ENCODE measurements at places on chromosomes 7 and 10.

DNA sequence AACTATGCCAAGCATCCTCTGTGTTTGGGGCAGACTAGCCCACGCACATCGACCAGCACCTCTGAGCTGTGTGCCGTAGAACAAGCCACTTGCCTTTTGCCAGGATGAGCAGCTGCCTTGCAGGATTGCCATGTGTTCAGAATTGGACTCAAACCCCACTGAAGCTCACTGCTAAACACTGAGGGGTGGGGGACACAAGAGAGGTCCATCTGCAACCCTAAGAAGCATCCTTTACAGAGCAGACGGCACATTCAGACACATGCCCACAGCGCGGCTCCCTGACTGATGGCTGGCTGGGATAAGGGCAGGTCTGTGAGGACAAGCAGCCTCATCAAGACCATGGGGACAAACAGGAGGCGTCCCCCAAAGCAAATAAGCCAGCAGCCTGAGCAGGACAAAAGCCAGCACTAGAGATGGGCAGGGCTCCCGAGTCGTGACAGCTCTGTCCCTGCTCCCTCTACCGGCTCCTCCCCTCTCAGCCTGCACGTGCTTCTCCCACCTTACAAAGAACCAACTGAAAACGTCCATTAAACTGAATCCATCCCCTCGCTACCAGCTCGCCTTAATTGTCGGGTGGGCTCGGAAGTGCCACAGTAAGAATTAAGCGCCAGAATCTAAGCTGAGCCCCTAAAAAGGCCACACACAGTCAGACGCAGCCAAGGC lies 114.2 kb downstream of the PRKAG2 start:
- DNase-seq, result no peak

DNA sequence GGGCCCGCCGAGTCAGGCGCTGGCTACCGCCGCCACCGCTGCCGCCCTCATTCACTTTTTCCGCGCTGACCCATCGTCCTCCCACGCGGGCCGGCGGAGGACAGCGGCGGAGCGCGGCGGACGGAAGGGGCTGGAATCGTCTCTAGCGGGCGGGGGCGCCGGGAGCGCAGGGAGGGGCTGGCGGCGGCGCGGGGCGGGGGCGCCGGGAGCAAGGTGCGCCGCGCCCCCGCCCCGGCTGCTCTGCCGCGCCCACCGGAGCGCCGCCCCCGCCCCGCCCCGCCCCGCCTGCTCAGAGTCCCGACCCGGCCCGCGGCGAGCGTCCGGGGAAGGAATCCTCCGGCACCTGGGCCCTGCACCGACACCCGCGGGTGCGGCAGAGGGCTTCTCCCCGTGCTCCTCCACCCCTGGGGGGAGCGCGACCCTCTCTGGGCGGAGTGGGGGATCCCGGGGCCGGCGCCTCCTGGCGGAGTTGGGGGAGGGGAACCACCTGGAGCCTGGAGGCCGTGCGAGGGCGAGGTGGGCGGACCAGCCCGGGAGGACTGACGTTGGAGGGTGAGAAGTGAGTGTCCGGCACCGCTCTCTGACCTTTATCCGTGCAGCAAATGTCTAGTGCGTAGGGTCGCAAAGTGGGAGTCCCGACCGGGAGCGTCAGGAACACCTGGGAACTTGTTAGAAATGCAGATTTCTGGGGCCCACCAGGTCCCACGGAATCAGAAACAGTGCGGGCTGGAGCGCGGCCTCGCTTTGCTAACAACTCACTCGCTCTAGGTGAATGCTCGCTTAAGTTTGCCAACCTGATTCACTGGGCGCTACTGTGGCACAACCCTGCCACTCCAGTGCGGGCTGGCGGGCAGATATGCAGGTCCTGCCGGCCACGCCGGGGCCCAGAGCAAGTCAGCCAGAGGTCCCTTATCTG lies at the start of gene COBL:
COBL (minus strand) TSS at position 144 of the 916 bp plus-strand sequence. CDS start 176 bp downstream, outside the sequence.
- DNase-seq, result no peak

- no peak for DNase-seq
Observed at GRCh38 chr7:20153567-20153966, 63.6 kb downstream of the MACC1 start.

- no peak for DNase-seq
Observed at GRCh38 chr10:76436981-76437380, 1005.6 kb downstream of the LRMDA start.

GRCh38 chr7:15284396-15284795 lies 277.4 kb downstream of the AGMO start:
- DNase-seq, result no peak

- no peak for DNase-seq
Observed at GRCh38 chr7:117766913-117767312, 106.3 kb downstream of the CTTNBP2 start.

DNA sequence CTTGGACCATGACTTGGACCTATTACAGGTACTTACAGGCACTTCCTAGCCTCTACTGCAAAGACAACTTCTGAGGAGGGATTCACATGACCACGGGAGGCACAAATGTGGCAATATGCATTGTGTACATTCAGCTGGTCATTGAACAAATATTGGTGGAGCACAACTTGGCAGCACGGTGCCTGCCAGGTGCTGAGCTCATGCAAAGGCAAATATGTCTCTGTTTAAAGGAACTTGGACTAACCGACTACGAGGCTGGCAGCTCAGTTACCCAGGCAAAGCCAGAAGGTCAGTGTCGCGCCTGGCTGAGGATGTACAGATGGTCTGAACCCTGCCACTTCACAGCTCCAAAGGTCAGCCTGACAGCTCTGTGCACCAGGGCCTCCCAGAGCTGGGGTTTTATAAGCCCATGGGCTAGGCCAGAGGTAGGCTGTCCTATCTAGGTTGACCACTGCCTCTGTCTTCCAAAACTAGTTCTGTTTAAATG lies 6.1 kb downstream of the DENND11 start:
- DNase-seq, result no peak

DNA sequence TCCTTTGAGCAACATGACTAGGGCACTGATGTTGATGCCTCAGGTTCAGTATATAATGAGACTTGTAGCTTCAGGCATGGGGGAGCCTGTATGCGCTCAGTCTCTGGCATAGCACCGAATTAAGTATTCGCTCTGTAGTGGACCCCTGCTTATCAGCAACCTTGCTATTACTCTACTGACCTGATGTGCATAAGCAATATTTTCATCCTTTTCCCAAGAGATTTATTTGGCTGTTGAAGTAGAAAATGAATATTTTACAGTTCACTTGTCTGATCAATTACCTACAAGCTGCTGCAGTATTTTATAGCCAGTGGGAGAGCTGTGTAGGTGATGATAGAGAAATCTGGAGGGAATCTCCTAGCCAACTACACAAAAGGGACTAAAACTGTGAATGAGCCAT lies 781.6 kb upstream of the PHF14 start:
- no peak for DNase-seq

GRCh38 chr10:75099952-75100763 lies 11.3 kb upstream of the SAMD8 start:
- no peak for DNase-seq

DNA sequence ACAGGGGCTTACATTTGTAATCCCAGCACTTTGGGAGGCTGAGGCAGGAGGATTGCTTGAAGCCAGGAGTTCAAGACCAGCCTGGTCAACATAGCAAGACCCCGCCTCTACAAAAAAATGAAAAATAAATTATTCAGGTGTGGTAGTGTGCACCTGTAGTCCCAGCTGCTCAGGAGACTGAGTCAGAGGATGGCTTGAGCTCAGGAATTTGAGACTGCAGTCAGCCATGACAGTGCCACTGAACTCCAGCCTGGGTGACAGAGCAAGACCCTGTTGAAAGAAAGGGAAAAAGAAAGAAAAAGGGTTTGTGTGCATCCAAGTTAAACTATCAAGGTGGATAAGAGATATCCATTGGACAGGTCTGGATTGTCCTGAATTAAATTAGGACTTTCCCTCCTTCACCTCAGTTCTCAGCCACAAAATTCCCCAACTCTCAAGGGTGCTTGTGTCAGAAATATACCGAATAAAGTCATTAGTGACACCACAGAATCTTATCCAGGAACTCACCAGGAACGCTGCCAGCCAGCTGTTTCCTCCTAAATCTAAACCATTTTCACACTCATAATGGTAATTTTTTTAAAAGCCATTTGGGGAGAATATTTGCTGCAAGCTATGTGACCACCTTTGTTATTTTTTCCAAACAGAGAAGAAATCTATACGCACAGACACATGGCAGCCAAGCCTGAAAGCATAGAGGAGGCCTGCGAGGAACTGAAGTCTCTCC lies 12.0 kb downstream of the AFAP1L2 start:
- DNase-seq, result no peak

DNA sequence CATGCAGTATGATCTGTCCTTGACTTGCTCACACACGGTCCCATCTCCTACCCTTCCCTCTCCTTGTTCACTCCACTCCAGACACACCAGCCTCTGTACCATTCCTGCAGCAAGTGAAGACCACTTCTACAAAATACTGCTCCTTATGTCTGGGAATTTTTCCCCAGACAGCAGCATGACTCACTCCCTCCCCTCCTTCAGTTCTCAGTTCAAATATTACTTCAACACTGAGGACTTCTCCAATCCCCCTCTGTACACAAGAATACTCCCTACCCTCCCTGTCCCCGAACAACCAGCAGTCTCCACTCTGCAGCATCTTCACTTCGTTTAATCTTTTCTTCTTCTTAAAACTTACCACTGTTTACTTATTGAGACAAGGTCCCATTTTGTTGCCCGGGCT lies 474.0 kb downstream of the GPAM start:
- no peak for DNase-seq

DNA sequence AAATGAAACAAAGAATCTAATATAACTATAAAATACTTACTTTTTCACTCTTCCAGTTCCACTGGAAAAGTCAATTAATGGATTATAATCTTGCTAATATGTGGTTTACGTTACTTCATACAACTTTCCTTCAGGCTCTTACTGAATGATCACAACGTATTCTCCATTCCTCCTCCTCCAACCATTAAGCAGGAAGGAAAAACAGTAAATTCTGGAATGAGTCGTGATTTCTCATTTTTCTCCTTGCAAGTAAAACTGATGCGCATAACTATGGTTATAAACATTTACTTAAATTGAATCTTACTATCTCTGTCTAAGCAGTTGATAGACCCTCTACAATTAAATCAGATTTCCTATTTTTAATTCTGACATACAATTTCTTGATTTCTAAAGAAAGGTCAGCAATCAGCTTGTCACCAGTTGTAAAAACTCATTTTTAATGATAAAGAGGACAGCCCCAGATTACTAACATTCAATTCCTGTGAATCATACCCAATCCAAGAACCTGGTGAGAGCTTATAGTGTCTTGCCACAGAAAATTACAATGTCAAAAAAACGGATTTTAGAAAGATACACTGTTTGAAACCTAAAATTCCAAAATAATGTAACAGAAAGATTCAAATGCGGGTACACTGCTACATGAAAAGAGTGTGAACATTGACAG lies 64.3 kb downstream of the EZH2 start:
- DNase-seq, result no peak

GRCh38 chr10:4770801-4771553 lies 55.0 kb upstream of the AKR1E2 start:
- DNase-seq, result peak; percentile 4

- DNase-seq, result no peak
Observed at GRCh38 chr10:108631332-108631731, 1292.0 kb downstream of the XPNPEP1 start.

DNA sequence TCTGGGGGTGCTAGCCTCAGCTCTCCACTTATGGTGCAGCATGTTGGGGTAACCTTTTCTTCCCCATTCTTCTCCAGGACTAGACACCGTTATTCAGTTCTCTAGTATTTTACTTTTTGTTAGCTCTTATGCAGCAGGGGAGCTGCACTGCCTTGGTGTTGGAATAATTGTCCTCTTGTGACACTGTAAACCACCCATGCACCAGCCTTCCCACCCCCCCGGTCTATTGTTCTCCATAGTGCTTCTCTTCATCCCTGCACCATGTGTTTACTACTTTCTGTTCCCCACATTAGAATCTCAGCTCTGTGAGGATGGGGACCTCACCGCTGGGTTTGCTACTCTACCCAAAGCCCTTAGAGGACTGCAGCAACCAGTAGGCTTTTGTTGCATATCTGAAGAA lies 230.7 kb downstream of the RPS24 start:
- DNase-seq, result no peak

DNA sequence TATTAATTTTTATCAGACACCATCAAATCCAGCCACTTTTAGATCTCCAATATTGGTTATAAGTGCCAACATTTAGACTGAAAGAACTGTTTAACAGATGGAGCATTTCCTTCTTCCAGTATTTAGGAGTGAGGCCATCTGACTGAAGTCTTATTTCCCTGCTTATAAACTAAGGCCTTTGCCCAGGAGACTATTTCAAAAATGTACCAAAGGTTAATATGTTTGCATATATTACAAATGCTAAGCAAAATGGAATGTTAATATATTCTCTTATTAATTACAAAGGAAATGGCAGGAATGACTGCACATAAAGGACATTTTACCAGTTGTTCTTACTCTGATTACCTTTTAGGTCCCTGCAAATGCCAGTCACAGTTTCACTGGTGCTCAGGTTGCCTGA lies 238.9 kb upstream of the PLXNA4 start:
- no peak for DNase-seq

GRCh38 chr7:30349170-30349569 lies 64.8 kb downstream of the ZNRF2 start:
- DNase-seq, result no peak

- DNase-seq, result no peak
Observed at GRCh38 chr10:69630651-69631400, 779 bp downstream of the FAM241B start.

GRCh38 chr10:58465629-58466028 lies 47.0 kb upstream of the BICC1 start:
- DNase-seq, result no peak

GRCh38 chr10:88232029-88232895 lies 350.9 kb downstream of the RNLS start:
- DNase-seq, result no peak

DNA sequence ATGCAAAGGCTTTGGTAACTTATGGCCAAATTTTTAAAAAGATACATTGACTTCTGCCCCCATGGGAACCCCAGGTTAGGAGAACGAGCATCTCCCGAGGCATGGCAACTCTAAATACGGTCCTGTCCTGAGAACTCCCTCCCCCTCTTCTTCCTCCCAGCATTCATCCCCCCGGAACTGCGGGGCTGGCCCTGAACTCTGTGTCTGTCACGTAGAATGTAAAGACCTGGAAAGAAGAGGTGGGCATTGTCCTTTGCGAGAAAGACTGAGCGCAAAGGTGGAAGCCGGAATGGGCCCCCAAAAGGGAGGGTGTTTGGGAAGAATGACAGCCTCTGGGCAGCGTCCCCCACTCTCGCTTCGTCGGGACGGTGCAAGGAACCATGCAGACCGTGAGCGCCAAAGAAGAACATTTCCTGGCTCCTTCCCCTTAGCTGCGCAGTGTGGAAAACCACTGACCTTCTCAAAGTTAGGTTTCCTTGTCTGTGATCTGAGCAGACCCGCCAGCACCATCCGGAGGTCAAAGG lies 21.0 kb downstream of the SHH start:
- DNase-seq, result no peak

DNA sequence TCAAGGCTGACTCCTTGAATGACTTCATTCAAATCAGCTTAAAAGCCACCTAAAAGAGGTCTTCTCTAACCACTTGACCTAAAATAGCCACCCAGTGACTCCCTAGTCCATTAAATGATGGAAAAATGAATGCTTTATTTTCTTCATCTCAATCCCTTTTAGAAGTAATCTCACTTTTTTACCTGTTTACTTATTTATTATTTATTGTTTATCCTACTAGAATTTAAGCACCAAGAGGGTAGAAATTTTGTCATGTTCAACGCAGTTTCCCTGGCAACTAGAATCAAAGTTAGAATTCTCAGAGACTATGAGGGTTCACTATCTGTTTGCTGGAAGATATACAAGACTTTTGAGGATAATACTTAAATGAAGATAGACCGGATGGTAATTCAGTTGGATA lies at the start of gene LIPJ:
LIPJ (plus strand) TSS at position 301 of the 400 bp plus-strand sequence. CDS start 3,926 bp downstream, outside the sequence.
- no peak for DNase-seq

Data from NCI-H1105 treated with DMSO at 0.1 percent for 48 hours (cell line).